ENCODE measurements at places on chromosomes 1 and 21.

- peak; percentile 36 for DNase-seq
Observed at GRCh38 chr1:172239901-172240300, 180.6 kb upstream of the C1orf105 start.

GRCh38 chr1:185520188-185520920 is 203.3 kb upstream of the IVNS1ABP start:
- DNase-seq, result no peak

GRCh38 chr1:198624648-198624980 is 14.2 kb upstream of the PTPRC start:
- DNase-seq, result no peak

- no peak for DNase-seq
Observed at GRCh38 chr1:203025686-203026030, 633 bp upstream of the PPFIA4 start.

GRCh38 chr1:177744906-177745305 is 225.0 kb downstream of the SEC16B start:
- no peak for DNase-seq

- no peak for DNase-seq
Observed at GRCh38 chr1:65044411-65044810, 78.1 kb upstream of the JAK1 start.

- no peak for DNase-seq
Observed at GRCh38 chr1:233081735-233082134, 131.3 kb downstream of the NTPCR start.

DNA sequence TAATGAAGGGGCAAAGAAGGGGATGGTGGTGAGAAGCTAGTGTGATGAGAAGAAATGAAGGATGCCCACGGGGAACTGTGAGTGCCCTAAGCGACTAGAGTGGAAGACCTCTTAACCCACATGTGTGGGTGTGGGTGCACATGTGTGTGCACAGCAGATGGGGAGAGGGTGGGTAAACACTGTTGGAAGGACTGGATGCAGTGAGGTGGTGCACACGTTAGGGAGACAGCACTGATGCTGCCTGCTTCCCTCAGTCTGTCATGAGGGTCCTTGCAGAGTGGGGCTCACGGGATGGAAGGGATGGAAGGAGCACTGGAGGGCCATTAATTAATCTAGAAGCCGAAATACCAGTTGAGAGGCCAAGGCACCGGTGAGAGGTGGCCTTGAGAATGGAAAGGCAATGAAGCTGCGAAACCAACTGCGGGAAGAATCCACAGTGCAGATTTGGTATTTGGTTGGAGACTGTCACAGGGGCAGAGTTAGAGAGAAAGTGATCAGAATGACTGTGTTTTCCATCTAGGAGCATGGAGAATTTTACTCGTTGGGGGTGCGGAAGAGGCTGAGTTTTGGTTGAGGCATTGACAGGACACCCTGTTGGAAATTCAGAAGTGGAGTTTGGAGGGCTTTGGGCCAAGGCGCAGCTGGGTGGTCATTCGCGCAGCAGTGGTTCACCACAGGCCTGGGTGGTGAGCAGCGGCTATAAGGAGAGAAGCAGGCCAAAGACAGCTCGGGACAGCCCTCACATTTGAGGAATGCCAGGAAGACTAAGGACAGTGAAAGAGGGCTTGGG is 15.8 kb downstream of the RCSD1 start:
- no peak for DNase-seq

GRCh38 chr1:3020263-3020909 is 881 bp upstream of the ACTRT2 start:
- DNase-seq, result no peak

DNA sequence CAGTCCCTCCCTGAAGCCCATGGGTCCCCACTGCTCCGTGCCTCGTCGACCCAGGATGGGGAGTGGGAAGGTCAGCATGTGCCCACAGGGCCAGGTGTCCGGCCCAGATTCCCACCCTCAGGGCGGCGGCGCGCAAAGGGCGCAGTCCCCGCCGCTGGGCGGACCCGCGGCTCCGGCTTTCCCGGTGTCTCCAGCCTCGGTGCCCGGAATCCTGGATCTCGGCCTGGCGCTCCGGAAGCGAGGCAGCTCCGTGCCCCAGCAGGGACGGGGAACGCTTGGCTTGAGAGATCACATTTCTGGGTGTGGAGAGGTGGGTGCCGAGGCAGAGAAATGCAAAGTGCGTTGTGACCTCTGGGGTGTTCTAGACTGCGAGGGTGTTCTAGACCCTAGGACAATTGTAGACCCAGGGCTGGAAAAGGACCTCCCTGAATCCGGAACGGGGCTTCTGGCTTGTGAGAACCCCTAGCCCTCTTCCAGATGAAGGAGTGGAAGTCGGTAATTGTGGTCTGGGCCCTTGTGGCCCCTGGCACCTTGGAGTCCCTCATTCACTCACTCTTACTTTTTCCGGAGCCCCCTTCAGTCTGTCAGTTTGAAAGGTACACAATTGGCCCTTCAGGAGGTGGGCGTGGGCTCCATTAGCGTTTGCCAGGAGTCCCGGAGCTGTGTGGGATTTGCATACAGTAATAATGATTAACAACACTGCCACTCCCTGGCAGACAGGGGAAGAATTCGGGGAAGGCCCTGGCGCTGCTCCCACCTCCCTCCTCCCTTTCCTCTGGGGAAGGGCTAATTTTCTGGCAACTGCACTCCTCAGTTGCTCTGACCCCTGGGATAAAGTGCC is 1.6 kb upstream of the KCND3 start:
- peak; percentile 49 for DNase-seq

GRCh38 chr1:175830500-175830899 is 87.1 kb upstream of the TNR start:
- DNase-seq, result no peak

DNA sequence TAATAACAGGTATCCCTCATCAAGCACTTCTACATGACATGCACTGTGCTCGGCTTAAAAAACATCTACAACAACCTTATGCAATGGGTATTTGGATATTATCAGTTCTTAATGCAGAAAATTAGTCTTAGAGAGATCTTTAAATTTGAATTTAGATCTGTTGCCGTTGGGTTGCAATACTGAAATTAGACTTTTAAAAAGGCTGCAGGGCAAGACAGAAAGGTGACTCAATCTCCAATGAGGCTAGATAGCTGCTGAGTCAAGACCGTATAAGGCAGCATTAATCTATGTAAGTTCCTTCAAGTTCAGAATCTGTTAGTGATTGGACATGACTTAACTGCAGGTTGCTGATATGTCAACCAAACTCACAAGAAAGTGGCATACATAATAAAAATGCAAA is 37.3 kb downstream of the OLFM3 start:
- no peak for DNase-seq

DNA sequence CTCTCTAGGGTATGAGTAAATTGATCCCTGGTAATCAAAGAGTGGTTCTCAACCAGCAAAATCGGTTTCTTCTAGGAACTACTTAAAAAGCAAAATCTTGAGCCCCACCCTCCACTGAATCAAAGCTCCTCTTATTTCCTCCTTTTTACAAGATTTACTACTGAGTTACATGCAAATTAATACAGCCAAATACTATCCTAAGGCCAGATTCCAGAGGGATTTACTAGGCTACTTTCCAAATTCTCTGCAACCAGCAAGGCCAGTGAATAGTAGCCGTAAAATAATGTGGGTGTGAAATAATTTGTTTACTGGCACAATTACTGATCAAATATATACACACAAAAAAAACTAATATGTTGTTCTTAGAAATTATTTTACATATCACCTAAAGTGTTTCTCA is 1583.8 kb downstream of the NCAM2 start:
- DNase-seq, result no peak

GRCh38 chr1:240888039-240888786 is 276.3 kb upstream of the GREM2 start:
- DNase-seq, result peak; percentile 68
